Activated CD4-positive, alpha-beta T cell treated with anti-CD3 and anti-CD28 coated beads for 4 hours (primary cell): ENCODE measurements at places on chromosomes 11 and 22.

DNA sequence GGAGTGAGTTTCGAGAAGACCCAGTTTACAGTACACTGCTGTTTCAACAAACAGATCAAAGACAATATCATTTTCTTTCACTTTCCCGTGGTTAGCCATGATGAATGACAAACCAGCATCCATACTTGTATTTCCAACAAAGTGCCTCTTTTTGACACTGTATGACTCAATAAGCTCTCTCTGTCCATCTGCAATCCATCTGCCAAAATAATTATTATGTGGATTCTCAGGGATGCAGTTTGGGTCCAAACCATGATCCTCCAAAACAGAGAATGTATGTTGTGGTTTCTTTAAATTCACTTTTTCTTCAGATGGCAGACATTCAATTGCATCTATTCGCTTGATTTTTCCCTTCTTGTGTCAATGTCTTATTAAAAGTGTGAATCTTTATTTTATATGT lies 37.8 kb upstream of the RASD2 start:
- no peak for DNase-seq

- DNase-seq, result no peak
Measured at GRCh38 chr22:44575381-44576268, 77.6 kb upstream of the RTL6 start.

DNA sequence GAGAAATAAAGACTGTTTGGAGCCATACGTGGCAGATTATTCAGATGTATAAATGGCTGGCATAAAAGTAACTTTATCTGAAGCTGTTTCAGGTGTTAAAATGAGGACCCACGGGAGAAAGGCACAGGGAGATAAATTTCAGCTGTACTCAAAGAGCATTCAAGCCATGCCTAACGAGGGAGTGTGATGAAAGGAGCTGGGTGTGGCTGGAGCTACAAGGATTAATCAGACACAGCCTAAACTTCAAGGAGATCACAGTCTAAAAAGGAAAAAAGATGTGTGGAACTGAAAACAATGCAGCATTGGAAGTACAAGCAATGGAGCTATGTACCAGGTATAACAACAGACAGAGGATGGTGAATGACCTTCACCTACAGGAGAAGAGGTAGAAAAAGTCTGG lies 120.8 kb upstream of the APOA1 start:
- DNase-seq, result no peak

DNA sequence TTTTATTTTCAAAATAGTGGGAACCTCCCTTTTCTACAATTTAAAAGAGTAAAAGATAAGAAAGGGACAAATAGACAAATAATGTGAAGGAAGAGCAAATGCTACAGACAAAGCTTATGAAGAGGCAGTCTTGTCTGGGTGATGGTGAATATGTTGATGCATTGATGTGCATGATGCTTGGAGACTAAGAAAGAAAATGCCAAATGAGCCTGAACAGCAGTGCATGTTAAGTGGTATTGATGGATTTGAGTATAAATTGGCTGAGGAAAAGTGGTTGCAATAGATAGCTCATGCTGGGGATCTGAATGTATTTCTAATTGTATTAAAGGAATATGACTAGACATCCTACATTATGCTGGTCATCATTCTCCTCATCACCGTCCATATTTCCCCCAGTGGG lies 268.6 kb upstream of the ANO5 start:
- no peak for DNase-seq

DNA sequence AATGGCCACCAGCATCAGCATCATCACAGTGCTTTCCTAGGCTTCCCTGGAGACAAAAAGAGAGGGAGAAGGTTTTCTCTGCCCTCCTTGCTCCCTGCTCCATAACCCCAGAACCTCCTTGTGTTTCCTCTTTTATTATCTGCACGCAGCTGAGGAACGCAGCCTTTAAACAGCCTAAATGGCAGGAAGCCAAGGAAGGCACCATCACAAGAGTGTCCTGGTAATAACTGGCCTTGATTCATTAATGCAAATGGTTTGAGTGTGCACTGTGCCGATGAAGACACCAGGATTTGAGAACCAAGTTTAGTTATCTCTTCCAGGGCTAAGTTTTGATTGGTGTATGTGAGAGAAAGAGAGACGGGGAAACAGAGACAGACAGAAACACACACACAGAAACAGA lies 29.4 kb upstream of the DRD2 start:
- no peak for DNase-seq

DNA sequence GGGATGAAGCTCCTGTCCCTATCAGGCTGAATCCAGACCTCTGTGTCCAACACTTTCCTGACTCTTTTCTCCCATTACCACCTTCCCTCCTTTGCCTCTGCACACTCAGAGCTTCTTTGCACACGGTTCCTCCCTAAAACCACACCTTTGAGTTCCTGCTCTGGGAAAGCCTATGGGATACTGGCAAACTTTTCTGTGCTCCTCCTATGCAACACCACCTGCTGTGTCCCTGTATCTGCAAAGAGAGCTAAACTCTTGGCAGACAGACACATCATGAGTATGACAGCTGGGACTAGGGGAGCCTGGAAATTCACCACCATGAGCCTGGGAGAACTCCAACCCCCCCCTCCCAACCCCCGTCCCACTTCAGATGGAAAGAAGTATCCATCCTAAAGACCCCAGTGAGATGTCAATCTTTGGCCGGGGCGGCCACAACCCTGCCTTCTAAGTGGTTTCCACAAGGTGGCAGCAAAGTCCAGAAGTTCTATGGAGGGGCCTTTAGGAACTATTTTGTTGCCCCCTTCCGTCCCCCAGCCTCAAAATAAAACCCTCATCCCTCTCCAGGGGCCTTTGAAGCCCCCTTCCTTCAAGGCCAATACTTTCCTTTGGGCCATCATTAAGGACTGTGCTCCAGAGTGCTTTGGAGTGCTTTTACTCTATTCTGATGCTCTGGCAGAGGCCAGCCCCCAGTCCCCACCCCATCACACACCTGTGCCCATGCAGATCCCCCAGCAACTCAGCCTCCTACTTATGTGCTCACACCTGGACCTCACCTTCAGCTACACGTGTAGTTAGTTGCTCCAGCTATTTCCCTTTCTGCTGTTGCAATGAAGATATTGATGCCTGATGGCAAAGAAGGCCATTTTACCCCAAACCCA lies 19.4 kb downstream of the HTR3A start:
- peak; percentile 41 for DNase-seq

DNA sequence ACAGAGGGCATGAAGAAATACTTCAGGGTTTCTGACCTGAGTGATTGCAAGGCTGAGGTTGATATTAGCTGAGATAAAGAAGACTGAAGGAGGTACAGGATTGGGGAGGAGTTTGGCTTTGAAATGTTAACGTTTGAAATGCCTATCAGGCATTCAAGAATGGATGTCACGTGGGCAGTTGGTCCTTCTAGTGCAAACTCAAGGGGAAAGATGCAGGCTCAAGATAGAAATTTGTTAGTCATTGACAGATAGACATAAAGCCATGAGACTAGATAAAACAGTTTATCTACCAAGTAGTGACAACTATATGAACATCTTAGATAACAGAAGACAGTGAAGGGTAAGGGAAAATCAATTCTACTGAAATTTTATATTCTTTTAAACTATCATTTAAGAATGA lies 23.1 kb downstream of the TTC17 start:
- DNase-seq, result no peak

GRCh38 chr11:27057091-27057780 lies 16.6 kb downstream of the BBOX1 start:
- DNase-seq, result no peak
